ENCODE measurements at places on chromosomes 16 and 17. TPM values are rescaled to one million over a fixed set of nuclear protein-coding genes. Genes with fewer than 3 reads are reported as not detected.

- no peak for DNase-seq
These were observed 1.5 kb upstream of the VASN start for GRCh38 chr16:4370151-4370550.

Gene NAT9
- 28.6 TPM for total RNA-seq

DNA sequence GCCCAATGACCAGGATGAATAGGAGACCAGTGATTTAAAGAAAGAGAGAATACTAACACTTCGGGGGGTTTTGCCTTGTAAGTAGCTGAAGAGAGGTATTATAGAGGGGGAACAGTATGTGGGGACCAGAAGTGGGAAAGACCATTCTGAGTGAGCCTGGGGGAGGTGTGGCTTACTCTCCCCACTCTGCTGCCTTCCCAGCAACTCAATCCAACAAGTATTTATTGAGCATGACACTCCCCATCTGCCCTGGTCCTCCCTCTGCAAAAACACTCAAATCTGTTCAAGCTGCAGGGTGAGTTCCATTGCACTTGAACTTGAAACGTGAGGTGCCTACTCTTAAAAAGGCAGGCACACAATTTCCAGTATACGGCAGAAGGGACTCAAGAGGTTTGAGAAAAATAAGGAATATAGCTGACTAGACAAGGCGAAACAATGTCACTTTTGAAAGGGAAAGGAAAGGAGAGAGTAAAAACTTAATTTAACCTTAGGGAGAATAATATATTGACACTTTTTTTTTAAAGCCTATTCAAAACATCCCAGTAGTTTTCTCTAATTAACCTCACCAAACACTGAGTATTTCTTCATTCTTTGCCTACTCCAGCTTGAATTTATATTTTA is 8.2 kb downstream of the FAM117A start:
- no peak for DNase-seq

- DNase-seq: no peak
These were observed 7.0 kb downstream of the MT2A start for GRCh38 chr16:56615353-56615752.

GRCh38 chr16:6131526-6132050 is 1034.0 kb upstream of the EEF2KMT start:
- DNase-seq: no peak

Gene NPIPB2
- 11.6 TPM for total RNA-seq

Gene CLDN6
- not detected for total RNA-seq

GRCh38 chr16:89047331-89048089 is 46.1 kb upstream of the ACSF3 start:
- DNase-seq: no peak

Gene KRTAP2-1
- not detected for total RNA-seq

GRCh38 chr16:49929626-49930025 is 73.7 kb upstream of the ZNF423 start:
- no peak for DNase-seq

Gene KRTAP3-2
- total RNA-seq: not detected

DNA sequence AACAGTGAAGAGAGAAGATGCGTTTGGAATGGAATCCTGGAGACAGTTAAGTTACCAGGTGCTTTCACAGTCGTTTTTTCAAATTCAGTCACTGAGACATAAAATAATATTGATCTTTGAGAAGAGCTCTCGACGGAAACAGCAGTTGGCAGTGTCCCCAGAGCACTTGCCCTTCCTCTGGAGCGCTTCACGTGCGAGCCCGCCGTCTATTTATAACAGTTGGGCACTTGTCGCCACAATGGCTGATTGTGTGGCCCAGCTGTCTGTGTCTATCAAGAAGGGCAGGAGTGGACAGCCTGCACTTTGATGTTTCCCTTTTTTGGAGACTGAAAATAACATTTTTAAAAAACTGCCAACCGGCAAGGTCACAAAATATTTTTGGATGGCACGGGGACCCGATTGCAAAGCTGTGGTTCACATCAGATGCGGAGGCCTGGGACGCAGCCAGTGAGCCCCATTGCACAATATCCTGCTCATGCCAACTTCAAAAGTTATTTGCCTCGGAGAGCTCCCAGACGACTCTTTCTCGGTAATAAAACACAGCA is 62.9 kb downstream of the ADCY9 start:
- no peak for DNase-seq
